ENCODE measurements at places on chromosomes 4 and X.

- DNase-seq, result peak; percentile 48
These were observed 66.1 kb downstream of the TNIP2 start for GRCh38 chr4:2689825-2690700.

GRCh38 chrX:133697656-133698055 lies 282.4 kb upstream of the GPC4 start:
- DNase-seq, result no peak

- DNase-seq, result no peak
These were observed 433.6 kb upstream of the FRG1 start for GRCh38 chr4:189507060-189507459.

DNA sequence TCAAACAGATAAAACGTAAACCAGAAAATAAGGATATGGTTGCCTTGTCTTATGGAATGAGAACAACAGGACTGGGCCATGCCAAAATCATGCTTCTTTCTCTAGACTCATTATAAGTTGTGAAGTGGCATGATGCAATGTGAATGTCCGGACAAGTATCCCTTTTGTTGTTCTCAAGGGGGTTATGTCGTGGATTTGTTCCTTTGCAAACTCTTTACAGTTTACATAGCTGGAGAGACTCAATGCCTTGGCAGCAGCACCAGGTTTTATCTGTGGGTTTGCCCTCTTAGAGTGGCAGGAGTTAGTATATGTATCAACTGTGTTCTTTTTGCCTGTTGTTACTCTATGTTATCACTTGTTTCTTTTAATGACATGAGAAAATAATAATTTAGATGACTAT lies 41.4 kb downstream of the SPRY1 start:
- DNase-seq, result no peak

- no peak for DNase-seq
These were observed 59.0 kb downstream of the FAM193A start for GRCh38 chr4:2595436-2595835.
